Stimulated activated CD8-positive, alpha-beta memory T cell treated with anti-CD3 and anti-CD28 coated beads, Interleukin-15, amount 100 ng/mL, for 4 hours (primary cell): ENCODE measurements at places on chromosomes 5 and 9.

DNA sequence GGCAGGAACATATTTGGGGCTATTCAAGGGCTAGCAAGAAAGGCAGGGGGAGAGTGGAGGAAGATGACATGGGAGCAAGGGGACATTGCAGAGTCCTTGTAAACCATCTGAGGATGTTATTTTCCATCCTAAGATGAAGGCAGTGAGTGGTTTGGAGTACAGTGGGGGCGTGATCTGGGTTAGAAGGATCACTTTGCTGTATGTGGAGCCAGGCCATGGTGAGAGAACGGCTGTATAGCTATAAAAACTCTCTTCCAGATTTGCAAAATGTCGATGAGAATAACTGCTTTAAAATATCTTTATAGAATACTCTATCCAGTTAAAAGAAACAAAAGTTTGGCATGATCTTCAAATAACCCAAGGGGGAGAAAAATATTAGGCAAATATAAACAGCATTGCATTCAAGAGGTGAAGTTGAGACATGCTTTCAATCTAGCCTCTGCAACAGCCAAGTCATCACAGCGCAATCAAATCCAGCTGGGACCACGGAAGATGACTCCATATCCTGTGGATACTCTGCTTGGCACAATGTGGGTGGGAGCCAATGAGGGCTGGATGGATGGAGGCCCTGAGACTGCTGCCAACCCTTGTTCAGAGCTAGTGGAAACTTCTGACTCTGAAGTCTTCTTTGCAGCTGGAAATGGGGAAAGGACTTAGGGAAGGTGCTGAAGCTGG is 111.5 kb upstream of the BASP1 start:
- DNase-seq, result no peak

DNA sequence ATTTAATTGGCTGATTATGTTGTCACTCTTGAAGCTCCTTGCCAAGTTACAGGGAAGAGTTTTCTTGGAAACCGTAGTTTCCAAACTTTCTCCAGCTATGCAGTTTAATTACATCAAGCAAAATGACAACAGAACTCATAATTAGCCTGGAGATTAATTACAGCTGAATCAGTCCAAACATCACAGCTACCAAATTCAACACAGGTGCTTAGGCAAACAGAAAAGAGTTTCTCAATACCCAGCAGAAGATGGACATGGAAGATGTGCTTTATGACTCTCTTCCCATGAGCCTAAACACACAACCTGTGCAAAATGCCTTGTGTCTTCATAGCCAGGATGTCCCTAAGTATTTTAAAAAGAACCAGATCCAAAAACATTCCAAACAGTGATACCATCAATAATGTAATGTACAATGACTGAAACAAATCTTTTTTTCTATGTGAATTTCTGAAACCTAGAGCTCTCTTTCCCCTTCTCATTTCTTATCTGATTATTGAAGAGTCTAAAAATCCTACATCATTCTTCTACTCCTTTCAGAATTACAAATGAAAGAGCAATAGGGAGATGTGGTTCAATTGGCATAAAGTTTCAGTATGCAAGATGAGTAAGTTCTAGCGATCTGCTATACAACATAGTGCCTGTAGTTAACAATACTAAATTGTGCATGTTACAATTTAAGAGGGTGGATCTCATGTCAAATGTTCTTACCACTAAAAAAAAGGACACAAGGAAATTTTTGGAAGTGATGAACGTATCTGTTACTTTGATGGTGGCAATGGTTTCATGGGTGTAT is 124.3 kb downstream of the RASEF start:
- DNase-seq, result no peak

DNA sequence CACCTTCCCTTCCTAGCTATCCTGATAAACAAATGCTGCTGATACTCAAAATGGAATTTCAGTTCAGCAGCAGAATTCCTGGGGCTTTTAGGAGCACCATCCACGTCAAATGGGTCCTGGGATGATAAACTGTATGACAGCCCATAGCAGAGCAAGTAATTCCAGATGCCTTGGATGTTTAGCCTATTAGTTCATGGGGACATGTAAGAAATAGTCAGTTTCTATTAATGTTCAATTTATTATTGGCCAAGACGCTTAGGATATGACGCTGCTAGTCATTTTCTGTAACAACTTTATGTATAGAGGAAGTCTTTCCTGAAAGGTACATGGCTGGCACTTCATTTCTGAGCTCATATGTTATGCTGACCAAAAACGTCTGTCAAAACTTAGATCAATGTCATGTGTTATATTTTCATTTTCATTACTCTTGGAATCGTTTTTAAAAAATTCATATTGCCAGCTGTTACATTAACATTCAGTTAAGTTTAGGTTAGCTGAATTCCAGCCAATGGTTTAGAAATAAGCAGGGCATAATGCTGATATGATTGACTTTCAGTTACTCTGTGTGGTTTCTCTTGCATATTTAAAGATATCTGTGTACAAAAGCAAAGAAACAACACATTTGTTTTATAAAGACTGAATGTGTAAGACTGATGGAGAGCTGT is 243.8 kb downstream of the CSNK1G3 start:
- no peak for DNase-seq

DNA sequence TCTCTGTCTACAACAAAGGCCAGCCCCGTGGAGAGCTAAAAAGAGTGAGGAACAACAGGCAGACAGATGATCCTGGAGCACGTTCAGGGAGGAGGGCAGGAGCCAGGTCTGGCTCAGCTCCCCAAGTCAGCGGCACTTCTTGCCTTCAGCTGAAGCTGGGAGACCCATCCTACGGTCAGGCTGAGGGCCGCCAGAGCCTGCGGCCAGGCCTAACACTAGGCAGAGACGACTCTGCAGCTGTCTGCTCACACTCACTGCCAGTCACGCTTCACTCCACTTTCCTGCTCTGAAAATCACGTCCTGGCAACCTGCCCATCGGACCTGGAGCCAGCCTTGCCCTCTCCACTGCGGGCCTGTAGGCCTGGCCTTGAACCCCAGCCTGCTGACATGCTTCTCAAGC is 160.9 kb upstream of the LHFPL2 start:
- no peak for DNase-seq

GRCh38 chr5:91146230-91146629 is 236.9 kb downstream of the ARRDC3 start:
- DNase-seq, result no peak

DNA sequence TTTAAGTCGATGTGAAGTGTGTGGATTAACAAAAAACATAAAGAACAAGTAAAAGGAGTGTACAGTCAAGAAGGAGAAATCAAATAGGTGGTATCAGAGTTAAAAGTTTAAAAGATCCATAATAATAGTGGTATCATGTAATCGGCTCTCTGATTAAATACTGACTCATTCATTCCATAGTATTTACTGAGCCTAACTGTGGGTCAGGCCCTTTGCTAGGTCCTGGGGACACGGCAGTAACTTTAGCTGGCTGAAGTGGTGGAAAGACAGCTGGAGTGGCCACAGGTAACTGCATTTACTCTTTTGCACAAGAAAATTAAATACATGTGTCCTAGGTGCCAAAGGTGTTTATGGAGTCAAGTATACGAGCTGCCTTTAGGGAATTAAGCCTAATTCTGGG is 124.0 kb downstream of the GNAQ start:
- no peak for DNase-seq

GRCh38 chr9:93264338-93265125 is 80.6 kb downstream of the WNK2 start:
- no peak for DNase-seq

DNA sequence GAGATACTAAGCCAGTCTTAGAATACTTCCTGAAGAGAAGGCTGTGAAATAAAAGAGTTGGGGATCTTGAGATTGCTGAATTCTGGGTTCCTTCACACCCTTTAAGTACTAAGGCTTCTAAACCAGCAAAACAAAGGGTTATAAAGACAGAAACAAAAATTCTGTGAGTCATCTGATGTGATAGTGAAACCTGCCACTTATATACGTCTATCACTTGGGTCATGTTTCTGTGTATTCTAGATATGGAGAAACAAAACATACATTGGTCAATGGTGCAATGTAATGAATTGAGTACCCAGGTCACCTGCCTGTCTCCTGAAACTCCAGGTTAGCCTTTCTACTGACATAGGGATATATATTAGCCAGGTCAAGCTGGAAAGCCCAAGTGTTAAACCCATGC is 319.3 kb upstream of the GRAMD2B start:
- DNase-seq, result no peak

DNA sequence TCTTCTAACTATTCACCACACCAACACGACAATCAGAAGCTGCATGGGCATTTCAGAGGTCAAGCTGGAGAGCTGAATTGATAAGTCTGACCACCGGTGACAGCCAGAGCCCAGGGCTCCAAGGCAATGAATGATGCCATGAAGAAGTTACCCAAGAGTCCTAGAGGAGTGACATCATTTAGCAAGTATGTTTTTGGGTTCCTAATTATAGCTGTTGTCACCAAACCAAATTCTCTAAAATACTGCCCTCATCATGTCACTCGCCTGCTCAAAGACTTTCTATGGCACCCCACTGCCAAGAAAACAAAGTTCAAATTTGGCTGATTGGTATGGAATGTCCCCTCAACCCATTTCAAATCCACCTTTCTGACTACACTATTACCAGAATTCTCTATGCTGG is 235.1 kb downstream of the SPOCK1 start:
- no peak for DNase-seq

DNA sequence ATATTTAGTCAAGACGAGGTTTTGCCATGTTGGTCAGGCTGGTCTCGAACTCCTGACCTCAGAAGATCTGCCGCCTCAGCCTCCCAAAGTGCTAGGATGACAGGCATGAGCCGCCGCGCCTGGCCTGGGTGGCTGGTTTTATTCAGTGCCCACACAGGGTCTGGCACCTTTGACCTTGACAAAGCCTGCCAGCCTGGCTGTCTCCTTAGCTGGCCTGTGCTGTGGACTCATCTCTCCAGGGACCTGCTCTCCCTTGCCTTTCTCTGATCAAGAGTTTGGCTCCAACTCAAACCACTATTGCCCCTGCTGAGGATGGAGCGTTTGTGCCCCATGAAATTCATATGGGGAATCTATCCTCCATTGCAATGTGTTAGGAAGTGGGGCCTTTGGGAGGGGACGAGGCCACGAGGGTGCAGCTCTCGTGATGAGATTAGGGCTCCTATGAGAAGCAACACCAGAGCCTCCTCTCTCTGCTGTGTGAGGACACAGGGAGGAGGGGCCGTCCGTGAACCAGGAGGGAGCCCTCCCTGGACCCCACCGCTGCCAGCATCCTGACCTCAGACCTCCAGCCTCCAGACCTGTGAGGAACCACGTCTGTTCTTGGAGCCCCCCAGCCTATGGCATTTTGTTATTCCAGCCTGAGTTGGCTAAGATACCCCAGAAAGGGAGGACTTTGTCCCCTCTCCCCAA is 45.0 kb downstream of the MRPL36 start:
- no peak for DNase-seq

DNA sequence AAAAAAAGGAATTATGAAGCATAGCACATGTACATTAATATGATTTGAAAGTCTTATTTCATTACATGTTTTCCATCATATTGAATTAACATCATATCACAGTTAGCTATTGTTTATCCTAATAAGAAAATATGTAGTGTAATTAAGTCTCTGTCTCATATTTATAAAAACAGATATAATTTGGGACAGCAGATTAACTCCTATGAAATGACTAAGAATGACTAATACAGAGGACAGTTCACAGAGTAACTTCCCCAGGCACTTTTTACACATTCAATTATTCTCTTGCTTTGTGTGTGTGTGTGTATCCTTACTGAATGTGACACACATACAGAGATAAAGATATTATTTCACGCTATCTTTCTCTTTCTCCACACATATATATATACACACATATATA is 2400.9 kb upstream of the C9orf72 start:
- no peak for DNase-seq

DNA sequence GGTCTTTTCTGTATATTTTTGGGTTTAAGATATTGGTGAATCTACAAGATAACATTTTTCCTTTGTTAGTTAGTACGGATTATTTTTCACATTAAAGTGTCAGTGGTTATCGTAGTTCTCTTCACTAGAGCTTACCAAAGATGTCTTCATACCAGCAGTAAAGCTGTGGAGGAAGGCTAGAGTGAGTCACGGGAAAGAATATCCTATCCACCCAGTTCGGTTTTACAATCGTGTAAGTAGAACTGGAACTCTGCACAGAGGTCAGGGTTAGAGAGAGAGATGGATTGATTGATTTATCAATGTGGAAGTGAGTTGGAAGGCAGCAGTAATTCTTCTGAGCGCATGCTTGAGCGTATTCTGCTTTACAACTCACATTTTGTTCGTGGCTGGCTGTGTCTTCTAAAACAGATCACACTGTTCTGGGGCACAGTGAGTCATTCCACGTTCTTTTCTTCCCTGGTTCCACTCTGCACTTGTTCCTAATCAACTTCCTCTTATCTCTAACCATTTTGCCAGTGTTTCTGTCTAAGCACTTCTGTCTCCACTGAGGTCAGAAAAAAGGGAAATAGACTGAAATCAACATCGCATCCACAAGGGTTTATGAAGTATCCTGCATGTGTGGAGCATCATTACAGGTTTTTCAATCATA is 86.5 kb upstream of the ARRDC3 start:
- no peak for DNase-seq

DNA sequence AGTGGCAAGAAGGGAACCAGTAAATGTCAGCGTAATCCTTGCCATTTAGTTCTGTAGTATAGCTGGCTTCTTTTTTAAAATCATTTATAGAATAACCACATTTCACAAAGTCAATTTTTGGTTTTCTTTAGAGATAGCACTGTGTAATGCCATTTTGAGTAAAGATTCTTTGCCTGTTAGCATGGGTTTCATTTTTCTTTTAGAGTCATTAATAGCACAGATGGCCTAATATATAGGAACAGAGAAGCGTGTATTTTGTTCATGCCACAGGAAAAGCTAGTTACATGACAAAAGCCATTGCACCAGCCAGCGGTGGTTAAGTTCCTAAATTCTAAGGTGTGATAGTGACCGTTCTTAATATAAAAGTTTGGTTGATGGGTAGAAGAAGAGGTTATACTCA is 1363.9 kb downstream of the MAT2B start:
- DNase-seq, result no peak

DNA sequence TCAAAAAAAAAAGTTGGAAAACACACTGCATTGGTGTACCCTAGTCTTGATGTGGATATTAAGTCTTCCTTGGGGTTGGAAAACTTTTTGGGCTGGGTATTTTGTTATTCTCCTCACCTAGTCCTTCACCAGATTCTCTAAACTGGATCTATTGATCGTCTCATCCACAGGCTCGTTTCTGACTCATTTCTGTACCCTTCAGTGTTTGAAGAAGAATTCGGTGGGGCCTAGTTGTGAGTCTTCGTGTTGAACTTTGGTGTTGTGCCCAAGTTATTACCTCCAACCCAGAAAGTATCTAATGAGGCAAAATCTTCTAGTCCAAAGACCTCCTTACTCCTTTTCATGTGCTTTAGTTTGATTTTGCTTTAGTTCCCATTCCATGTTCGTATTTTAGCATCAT is 1.6 kb downstream of the NFX1 start:
- no peak for DNase-seq

- no peak for DNase-seq
Measured at GRCh38 chr9:103037508-103038477, 42.7 kb downstream of the CYLC2 start.

DNA sequence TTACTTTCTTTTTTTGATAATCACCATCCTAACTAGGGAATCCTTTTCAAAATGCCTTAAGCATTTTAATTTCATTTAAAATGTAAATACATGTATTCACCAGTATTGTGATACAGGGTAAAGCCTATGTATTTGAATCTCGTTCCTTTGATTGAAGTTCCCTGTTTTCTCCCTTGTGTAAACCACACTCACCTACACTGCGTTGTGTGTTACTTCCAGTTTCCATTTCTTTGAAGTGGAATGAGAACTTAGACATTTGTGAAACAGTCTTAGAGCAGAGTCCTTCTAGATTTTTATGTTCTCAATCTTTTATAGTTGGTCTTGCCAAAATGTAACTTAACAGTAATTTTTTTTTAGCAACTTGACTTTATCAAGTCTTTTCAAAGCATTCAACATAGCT is 101.4 kb downstream of the ZNF462 start:
- no peak for DNase-seq

GRCh38 chr5:73814233-73814846 is 188.3 kb downstream of the ARHGEF28 start:
- no peak for DNase-seq
